ENCODE measurements at places on chromosomes 4 and X.

GRCh38 chr4:1825326-1825725, 30.6 kb downstream of the LETM1 start:
- no peak for DNase-seq

- no peak for DNase-seq
These were observed 614.0 kb upstream of the LCORL start for GRCh38 chr4:18635531-18635930.

DNA sequence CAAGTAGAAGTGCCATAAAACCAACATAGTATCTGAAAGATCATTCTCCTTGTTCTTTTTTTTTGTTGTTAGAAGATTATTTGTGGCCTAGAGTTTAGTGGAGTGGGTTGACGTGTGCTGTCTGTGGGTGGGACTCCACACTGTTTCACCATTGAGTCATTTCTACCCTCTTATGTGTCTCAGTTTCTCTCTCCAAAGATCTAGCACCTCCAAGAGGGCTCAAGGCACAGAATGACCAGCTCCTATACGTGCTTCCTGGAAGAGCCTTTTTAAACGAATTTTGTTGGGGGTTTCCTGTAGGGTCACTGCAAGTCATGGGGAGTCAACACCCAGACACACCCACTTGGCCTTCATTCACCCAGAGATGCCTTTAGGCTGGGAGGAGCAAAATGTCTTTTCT, 150.1 kb downstream of the KLF8 start:
- no peak for DNase-seq

DNA sequence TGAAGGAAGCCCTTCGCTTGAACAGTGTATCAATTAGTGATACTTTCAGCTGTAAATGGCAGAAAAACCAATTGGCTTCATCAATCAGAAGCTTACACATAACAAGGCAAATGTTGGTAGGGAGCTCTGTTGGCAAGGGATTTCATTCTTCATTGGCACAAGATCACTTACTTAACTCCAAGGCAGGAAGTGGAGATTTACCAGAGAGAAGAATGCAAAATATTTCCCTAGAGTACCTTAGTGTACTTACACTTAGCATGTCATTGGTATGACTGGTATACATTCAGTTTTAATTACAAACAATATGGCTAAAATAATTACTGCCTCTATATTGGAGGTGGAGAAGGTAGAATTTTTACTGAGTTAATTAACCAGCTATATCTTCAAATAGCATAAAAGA, 545.0 kb downstream of the GABRG1 start:
- no peak for DNase-seq

GRCh38 chr4:186643501-186644310, 80.0 kb downstream of the FAT1 start:
- peak; percentile 60 for DNase-seq

GRCh38 chr4:151227731-151228130, 49.2 kb upstream of the PRSS48 start:
- DNase-seq, result no peak

GRCh38 chrX:101708163-101708562, 48.5 kb upstream of the ARMCX2 start:
- DNase-seq, result peak; percentile 19
